ENCODE measurements at places on chromosomes 11 and 22. TPM values are rescaled to one million over a fixed set of nuclear protein-coding genes. Genes with fewer than 3 reads are reported as not detected.
A peak's percentile ranks its signal among the peaks of the same experiment; 100 is the strongest.

GRCh38 chr22:46027211-46028105 is 50.5 kb upstream of the WNT7B start:
- H3K27me3 ChIP-seq = peaks cover 13% of the 10 kb centered on the region
- H3K27ac ChIP-seq = no peak overlapping the region
- H3K36me3 ChIP-seq = no peaks in the 10 kb centered on the region
- H3K4me3 ChIP-seq = peak overlapping the region; percentile 82

The OR10D3 gene
- not detected for total RNA-seq

DNA sequence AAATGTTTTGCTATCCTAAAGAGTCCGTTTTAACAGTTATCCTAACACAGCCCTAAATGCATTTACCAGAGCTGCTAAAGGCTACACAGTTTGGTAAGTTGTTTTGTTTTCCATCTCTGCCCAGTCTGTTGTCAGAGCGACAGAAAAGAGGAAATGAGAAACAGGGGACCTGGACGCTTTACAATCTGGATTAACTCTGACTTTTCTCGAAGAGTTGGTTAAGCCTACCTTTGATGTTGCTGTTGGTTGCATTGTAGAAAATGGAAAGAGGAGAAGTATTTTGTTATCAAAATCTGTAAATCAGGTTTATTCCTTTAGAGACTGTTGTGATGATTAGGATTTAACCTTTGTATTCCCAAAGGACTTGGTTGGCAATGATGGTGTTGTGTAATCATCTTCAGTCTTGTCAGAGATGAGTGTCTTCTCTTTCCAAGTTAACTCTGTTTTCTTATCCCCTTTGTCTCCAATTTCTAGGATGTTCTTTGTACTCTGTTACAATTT is 481 bp downstream of the ANGPTL5 start:
- DNase-seq = peak; percentile 33
- no peaks in the 10 kb centered on the region for H3K36me3 ChIP-seq
- peak overlapping the region; percentile 92 for H3K4me3 ChIP-seq
- H3K27ac ChIP-seq = peak overlapping the region; percentile 90
- no peaks in the 10 kb centered on the region for H3K27me3 ChIP-seq
- peaks cover 33% of the 10 kb centered on the region for H3K4me1 ChIP-seq

The ANO1 gene
- not detected for total RNA-seq

The GLYAT gene
- not detected for total RNA-seq

The SAA1 gene
- total RNA-seq = not detected

DNA sequence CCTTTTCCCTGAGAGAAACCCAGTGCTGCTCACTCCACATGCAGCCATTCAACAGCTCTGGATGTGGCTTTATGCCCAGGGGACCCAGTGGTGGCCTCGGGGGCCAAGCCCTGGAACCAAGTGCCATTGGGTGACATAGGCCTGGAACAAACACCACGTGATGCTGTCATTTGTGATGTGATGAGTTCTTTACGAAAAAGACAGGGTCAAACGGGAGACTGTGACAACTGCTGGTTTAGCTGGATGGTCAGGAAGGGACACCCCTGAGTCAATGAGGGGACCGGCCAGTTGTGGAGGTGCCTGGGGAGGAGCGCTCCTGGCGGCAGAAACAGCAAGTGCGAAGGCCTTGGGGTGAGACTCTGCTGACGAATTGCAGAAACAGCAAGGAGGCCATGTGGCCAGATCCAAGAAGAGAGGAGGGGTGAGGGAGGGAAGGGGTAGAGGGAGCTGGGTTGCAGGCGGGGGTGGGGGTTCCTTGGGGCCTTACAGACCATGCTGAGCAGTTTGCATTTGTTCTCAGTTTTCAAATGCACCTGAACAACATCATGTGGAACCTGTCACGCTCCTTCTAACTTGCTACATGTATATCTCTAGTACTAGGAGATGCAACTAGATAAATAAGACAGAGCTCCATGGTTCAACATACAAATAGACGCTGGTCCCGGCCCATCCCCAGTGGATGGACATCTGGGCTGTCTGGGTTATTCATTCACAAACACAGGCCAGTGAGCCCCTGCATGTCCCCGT is 56.1 kb downstream of the IGLL5 start:
- H3K27me3 ChIP-seq = peaks cover 15% of the 10 kb centered on the region
- H3K4me3 ChIP-seq = no peak overlapping the region
- no peaks in the 10 kb centered on the region for H3K36me3 ChIP-seq
- DNase-seq = no peak
- no peak overlapping the region for H3K27ac ChIP-seq
- H3K4me1 ChIP-seq = no peaks in the 10 kb centered on the region

The OR4A16 gene
- total RNA-seq = not detected

- H3K36me3 ChIP-seq = no peaks in the 10 kb centered on the region
- H3K27me3 ChIP-seq = no peaks in the 10 kb centered on the region
- peak overlapping the region; percentile 50 for H3K27ac ChIP-seq
These were observed 28.7 kb downstream of the EIF3F start for GRCh38 chr11:8015753-8016239.

DNA sequence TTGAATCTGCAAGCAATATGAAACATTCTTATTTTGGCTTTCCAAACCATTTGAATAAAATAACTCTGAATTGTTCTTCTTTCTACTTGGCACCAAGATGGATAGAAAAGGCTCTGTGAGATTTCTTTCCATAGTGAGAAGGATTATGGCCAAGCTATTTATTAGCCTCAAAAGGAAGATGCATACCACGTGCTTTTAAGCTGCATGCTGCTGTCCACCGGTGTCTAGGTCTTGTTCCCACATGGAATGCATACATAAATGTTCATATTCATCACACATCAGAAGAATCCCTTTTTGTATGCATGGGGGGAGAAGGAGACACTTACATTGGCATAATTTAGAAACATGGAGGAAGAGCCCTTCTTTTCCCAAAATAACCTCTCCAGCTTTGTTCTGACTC is 273.4 kb downstream of the FAM76B start:
- no peak overlapping the region for H3K27ac ChIP-seq
- H3K27me3 ChIP-seq = no peaks in the 10 kb centered on the region
- H3K4me1 ChIP-seq = no peaks in the 10 kb centered on the region
- H3K36me3 ChIP-seq = no peaks in the 10 kb centered on the region

GRCh38 chr11:108733479-108734116 is 68.7 kb downstream of the DDX10 start:
- no peaks in the 10 kb centered on the region for H3K27me3 ChIP-seq
- peak; percentile 38 for DNase-seq
- peak overlapping the region; percentile 23 for H3K4me3 ChIP-seq
- peak overlapping the region; percentile 61 for H3K27ac ChIP-seq

GRCh38 chr11:64013141-64013896 is 22.4 kb upstream of the FLRT1 start:
- H3K36me3 ChIP-seq = no peaks in the 10 kb centered on the region
- no peak overlapping the region for H3K27ac ChIP-seq
- no peaks in the 10 kb centered on the region for H3K4me1 ChIP-seq

The EMID1 gene
- total RNA-seq = not detected

DNA sequence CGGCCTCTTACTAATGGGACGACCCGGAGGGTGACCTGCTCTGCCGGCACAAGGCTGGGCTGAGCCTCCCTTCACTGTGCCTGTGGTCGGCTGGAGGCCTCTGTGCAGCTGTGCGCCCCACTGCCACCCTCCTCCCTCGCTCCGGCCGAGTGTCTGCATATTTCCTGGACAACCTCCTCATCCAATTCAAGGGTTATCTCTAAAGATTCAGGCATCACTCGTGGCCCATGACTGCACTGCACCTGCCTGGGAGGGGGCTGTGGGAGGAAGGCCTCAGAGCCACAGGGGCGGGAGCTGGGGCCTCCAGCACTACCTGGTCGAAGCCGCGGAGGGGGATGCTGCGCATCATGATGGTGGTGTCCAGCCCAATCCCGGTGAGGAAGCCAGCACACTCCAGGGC is 43.1 kb upstream of the GNB1L start:
- no peaks in the 10 kb centered on the region for H3K36me3 ChIP-seq
- no peak overlapping the region for H3K4me3 ChIP-seq
- no peak for DNase-seq
- no peak overlapping the region for H3K27ac ChIP-seq
- H3K4me1 ChIP-seq = peaks cover 4% of the 10 kb centered on the region

The CHCHD10 gene
- total RNA-seq = 104 TPM

The TRIM49C gene
- not detected for total RNA-seq

DNA sequence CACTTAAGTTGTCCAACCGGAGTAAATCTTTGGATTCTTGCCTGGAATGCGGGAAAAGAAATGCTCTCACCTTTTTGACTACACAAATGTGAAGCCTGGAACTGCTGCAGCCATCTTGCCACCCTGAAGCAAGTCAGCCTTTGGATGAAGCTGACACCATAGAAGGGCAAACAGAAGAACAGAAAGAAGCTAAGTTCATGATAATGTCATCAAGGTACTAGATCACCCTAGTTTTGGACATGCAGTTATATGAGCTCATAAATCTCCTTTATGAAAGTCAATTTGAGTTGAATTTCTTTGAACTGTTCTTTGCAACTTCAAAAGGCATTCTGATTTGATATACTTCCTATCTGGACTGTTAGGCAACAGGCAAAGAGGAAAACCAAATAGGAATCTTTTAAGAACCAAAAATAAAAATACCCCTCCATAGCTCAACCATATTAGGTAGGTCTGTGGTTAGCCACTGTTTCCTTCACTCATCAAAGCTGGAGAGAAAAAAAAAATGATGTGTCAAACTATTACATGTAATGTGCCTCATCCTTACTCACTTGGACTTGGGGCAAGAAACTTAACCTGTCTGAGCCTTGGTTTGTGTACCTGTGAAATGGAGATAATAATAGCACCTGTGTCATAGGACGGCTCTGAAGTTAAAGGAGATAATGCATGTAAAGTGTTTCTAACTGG is 91.9 kb downstream of the WT1 start:
- H3K4me1 ChIP-seq = no peaks in the 10 kb centered on the region
- H3K36me3 ChIP-seq = no peaks in the 10 kb centered on the region

GRCh38 chr22:49724893-49725489 is 102.7 kb downstream of the BRD1 start:
- H3K4me3 ChIP-seq = no peak overlapping the region
- no peaks in the 10 kb centered on the region for H3K36me3 ChIP-seq
- peaks cover 23% of the 10 kb centered on the region for H3K27me3 ChIP-seq
- no peak overlapping the region for H3K27ac ChIP-seq

GRCh38 chr11:110896358-110896757 is 184.1 kb upstream of the ARHGAP20 start:
- peak; percentile 48 for DNase-seq
- no peaks in the 10 kb centered on the region for H3K36me3 ChIP-seq
- H3K27me3 ChIP-seq = peaks cover 4% of the 10 kb centered on the region
- H3K27ac ChIP-seq = peak overlapping the region; percentile 35
- H3K4me3 ChIP-seq = peak overlapping the region; percentile 18

The KRTAP5-7 gene
- total RNA-seq = not detected

The MARK2 gene
- 26.4 TPM for total RNA-seq

GRCh38 chr11:8261921-8262551 is 1.6 kb downstream of the LMO1 start:
- peaks cover 63% of the 10 kb centered on the region for H3K27me3 ChIP-seq
- H3K4me3 ChIP-seq = peak overlapping the region; percentile 30
- H3K27ac ChIP-seq = no peak overlapping the region
- H3K36me3 ChIP-seq = no peaks in the 10 kb centered on the region
- peaks cover 19% of the 10 kb centered on the region for H3K4me1 ChIP-seq
- DNase-seq = no peak

The RASGRP2 gene
- total RNA-seq = not detected

The PATE1 gene
- total RNA-seq = not detected

DNA sequence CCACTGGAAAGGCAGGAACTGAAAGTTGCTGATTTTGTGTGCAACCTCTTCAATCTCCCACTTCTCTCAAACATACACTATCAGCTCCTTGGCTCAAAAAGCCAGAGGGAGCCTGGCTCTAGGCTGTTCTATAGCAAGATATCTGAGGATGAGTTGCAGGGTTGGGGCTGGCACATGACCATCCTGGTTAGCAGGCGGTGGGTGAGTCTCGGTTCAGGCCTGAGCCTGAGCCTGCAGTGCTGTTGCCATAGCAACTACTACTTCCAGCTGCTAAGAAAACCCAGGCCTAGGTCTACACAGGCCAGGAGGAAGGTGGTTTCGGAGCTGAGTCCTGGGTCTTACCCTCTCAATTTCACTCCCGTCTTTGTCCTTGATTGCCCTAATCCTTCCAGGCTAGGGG is 39.0 kb downstream of the CWC15 start:
- H3K4me3 ChIP-seq = peak overlapping the region; percentile 76
- H3K27ac ChIP-seq = peak overlapping the region; percentile 98
- H3K36me3 ChIP-seq = no peaks in the 10 kb centered on the region
- no peaks in the 10 kb centered on the region for H3K27me3 ChIP-seq

- no peak for DNase-seq
- no peak overlapping the region for H3K27ac ChIP-seq
- H3K4me3 ChIP-seq = no peak overlapping the region
- H3K4me1 ChIP-seq = 0 out of 2 replicates have a peak, but pooled peaks cover under 1% of the 10 kb centered on the region
- peaks cover 27% of the 10 kb centered on the region for H3K36me3 ChIP-seq
- H3K27me3 ChIP-seq = no peaks in the 10 kb centered on the region
These were observed 18.7 kb downstream of the ALG12 start for GRCh38 chr22:49899530-49899929.

- H3K4me1 ChIP-seq = peaks cover 11% of the 10 kb centered on the region
- DNase-seq = no peak
- H3K4me3 ChIP-seq = no peak overlapping the region
- H3K27me3 ChIP-seq = no peaks in the 10 kb centered on the region
- H3K36me3 ChIP-seq = peaks cover 8% of the 10 kb centered on the region
- H3K27ac ChIP-seq = no peak overlapping the region
These were observed 15.0 kb downstream of the CABIN1 start for GRCh38 chr22:24026056-24026455.

DNA sequence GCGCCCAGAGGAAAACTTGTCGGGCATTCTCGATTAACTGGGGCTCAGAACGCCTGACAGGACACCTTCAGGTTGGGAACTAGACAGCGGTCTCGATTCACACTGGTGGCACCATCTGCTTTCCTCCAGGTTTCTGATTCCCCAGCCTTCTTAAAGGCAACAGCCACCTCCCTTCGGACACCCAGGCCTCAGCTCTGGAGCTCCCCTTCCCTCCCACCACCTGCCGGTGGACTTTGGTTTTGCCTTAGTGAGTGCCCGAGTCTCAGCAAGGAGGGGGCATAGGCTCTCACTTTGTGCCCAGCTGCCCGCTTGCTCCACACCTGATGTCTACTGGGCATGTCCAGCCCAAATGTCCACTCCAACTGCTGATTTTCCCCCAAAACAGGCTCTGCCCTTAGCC is 110.4 kb upstream of the PARVA start:
- peaks cover 23% of the 10 kb centered on the region for H3K4me1 ChIP-seq
- peak overlapping the region; percentile 18 for H3K27ac ChIP-seq
- no peaks in the 10 kb centered on the region for H3K27me3 ChIP-seq
- H3K36me3 ChIP-seq = peaks cover 26% of the 10 kb centered on the region
- H3K4me3 ChIP-seq = no peak overlapping the region

GRCh38 chr22:29798801-29799200 is 31.6 kb downstream of the UQCR10 start:
- peak overlapping the region; percentile 71 for H3K4me3 ChIP-seq
- H3K4me1 ChIP-seq = peaks cover 37% of the 10 kb centered on the region
- H3K27ac ChIP-seq = peak overlapping the region; percentile 90
- no peak for DNase-seq
